ENCODE measurements at places on chromosomes 3 and 15.

- DNase-seq = peak; percentile 27
Measured at GRCh38 chr15:79370716-79371115, 59.8 kb downstream of the TMED3 start.

- DNase-seq = peak; percentile 61
Measured at GRCh38 chr15:57138349-57138788, 219.9 kb downstream of the TCF12 start.

DNA sequence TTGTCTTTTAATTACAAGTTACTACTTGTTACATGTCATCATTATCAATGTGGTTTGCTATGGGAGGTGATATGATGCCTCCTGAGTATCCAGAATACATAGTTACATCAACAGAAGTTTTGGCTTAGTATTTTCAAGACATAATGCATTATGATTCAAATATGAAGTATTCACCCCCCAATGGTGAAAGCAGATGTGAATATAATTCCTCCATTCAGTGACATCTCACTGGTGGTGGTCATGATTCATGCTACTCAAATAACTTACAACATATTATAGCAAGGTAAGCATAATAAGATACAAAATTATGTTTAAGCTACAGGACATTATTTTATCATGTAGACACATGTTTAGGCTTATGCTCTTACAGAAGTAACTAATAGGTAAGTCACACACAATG is 34.9 kb upstream of the TTBK2 start:
- peak; percentile 81 for DNase-seq

- no peak for DNase-seq
Measured at GRCh38 chr3:66038384-66038725, 363 bp downstream of the MAGI1 start.

- no peak for DNase-seq
Measured at GRCh38 chr15:24966364-24967103, 11.7 kb downstream of the SNRPN start.

DNA sequence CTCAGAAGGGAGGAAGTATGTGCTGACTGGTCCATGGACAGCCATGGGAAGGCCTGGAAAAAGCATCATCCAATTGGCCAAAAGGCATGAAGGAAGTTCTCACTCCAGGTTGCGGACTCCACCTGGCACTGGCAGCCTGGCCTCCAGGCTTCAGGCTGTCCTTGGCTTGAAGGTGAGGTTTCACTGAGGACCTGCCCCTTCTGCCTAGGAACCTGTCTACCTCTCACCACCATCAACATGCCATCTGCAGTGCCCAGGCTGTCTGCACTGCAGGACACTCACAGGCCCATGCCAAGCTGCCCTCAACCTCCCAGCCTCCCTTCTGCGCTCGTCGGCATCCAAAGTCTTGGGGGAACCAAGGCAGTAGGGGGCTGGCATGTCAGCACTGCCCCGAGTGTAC is 51.1 kb downstream of the CEP70 start:
- DNase-seq = no peak

- no peak for DNase-seq
Measured at GRCh38 chr3:84974347-84974746, 15.6 kb downstream of the CADM2 start.

- no peak for DNase-seq
Measured at GRCh38 chr15:58987036-58987435, 427 bp upstream of the RNF111 start.

DNA sequence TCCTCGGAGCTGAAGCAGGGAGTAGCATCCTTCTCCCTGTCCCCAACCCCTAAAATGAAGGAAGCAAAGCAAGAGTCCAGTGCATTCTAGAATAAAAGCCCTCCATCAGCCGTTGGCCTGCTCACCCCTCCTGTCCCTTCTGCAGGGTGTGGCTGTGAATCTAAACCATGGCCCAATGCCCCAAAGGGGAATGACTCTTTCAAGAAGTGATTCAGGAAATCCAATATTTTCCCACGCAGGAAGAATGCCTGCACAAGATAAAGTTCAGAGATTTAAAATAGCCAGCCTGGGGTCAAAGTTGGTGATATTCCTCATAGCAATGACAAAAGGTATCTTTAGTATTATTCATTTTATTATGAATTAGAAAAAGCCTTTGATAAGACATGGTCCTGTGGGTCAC is 38.5 kb downstream of the SLCO2A1 start:
- DNase-seq = no peak

GRCh38 chr3:111315930-111316587 is 225.9 kb upstream of the CD96 start:
- DNase-seq = peak; percentile 88

DNA sequence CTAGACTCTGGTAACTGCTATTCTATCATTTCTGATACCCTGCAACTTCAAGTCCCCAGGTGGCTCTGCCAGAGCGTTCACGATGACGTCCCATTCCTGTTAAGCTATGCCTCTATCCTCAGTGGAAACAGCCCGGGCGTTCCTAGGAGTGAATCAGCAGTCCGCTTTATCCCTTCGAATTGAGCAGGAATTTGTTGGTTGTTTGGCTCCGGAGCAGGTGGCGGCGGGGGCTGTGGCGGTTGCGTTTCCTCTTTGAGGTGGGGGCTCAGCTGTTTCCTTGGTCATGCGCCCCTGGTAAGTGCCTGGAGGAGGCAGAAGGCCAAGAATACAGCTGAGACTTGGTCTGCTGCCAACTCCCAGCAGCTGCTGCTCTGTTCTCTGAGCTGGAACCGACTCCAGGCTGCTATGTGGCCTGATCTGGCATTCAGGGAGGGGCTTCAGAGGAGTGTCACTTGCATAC is 25.2 kb downstream of the ARPP21 start:
- peak; percentile 61 for DNase-seq

- DNase-seq = peak; percentile 53
Measured at GRCh38 chr3:9416139-9416780, 18.8 kb downstream of the SETD5 start.

GRCh38 chr3:56309465-56309864 is 158.8 kb downstream of the ERC2 start:
- no peak for DNase-seq

- no peak for DNase-seq
Measured at GRCh38 chr3:195870442-195870841, 37.9 kb downstream of the TNK2 start.

DNA sequence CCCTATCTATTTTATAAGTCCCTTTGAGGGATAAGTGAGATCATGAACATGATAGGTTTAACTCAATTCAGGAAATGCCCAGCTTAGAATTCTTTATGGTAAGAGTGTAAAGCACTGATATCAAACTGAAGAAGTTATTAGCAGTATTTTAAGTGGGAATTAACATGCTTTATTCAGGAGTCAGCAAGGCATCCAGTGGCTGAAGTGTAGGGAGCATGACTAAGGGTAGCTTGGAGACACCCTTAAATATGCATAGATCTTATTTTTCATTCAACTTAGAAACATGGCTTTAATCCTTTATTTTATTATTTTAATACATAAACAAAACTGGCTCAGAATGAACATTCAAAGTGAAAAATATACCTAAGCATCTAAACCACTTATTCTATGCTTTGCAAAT is 158.3 kb upstream of the LPP start:
- DNase-seq = peak; percentile 21

GRCh38 chr15:49751751-49752150 is 130.9 kb downstream of the DTWD1 start:
- no peak for DNase-seq

- DNase-seq = peak; percentile 11
Measured at GRCh38 chr15:77657634-77658238, 25.0 kb upstream of the LINGO1 start.

DNA sequence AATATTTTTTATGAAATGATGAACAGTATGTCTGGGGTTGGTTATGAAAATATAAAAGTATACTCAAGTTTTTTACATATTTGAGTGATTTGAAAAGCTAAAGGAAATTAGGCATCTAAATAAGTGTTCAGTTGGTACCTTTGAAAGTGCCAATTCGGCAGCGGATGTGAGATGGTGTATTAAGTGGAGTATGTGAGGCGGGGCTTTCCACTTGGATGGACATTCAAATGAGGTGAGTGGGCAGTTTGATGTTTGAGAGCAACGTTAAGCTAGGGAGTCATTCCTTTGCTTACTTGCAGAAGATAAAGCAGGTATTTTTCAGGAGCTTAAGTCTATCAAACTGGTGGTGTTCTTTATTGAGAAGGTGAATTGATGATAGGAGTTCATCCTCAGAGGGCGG is 189.0 kb upstream of the GOLIM4 start:
- DNase-seq = no peak

- DNase-seq = no peak
Measured at GRCh38 chr3:190485830-190486532, 27.9 kb upstream of the IL1RAP start.

DNA sequence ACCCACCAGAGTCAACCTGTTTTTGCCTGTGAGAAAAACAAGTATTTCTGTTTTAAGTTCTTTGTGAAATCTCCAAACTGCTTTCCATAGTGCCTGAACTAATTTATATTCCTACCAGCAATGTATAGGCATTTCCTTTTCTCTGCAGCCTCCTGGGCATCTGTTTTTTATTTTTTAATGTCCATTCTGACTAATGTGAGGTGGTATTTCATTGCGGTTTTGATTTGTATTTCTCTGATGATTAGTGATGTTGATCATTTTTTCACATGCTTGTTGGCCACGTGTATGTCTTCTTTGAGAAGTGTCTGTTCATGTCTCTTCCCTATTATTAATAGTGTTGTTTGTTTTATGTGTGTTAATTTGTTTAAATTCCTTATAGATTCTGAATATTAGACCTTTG is 820.5 kb downstream of the MCTP2 start:
- peak; percentile 82 for DNase-seq

DNA sequence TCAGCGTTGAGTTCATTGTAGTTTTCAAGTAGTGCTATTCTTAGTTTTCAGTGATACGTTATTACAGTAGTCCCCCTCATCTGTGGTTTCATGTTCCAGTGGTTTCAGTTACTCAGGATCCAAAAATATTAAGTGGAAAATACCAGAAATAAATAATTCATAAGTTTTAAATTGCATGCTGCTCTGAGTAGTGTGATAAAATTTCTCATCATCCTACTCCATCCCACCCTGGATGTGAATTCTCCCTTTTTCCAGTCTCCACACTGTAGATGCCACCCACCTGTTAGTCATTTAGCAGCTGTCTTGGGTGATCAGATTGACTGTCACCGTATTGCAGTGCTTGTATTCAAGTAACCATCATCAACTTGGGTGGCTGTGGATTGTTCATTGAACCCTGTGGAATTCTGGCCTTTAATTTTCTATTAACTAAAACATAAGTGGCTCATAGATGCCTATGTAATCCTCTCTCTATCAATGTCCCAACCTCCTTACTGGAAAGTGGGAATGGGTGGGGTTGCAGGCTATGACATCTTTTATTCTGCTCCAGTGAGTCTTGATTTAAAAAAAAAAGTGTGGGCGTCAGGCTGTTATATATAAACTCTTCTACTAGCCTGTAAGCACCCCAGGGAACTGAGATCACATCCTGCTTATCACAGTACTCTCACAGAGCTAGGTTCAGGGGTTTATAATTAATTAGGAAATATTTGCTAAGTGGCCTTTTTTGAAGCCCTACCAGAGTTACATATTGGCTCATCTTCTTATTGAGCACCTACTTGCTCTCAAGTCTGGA is 97.5 kb downstream of the CFAP20DC start:
- DNase-seq = peak; percentile 10

GRCh38 chr15:26065723-26066122 is 202.6 kb upstream of the ATP10A start:
- DNase-seq = no peak

- DNase-seq = no peak
Measured at GRCh38 chr3:58731673-58732072, 65.1 kb upstream of the FAM3D start.
